ENCODE measurements at places on chromosomes 4 and X.

DNA sequence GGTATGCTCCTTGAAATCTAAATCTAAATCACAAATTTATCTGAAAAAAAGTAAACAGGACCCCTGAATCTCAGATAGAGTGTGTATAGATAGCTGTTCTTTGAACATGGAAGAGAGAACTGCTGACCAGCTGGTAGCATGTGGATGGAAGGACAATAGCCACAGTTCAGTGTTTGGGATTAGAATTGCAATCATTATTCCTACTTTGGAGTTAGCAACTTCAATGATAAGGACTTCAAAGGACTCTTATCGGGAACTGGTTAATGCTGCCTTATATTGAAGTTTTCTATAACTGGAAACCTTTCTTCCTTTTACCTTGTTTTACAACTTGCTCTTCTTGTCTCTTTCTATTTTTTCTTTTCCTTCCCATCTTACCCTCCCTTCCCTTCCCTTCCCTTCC lies 5.0 kb downstream of the AFM start:
- no peak for DNase-seq

DNA sequence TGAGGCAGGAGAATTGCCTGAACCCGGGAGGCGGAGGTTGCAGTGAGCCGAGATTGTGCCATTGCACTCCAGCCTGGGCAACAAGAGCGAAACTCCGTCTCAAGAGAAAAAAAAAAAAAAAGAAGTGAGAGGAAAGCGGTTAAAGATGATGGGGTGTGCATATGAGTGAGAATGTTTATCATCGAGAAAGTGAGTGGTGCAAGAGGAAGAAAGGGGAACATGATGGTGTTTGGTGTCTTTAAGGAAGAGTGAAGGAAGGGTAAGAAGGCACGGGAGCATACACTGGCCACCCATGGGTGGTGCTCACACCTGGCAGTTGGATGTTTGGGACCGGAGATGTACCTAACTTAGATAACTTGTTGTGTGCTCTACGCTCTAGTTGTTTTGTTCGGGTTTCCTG lies 62.2 kb downstream of the STOX2 start:
- no peak for DNase-seq

GRCh38 chr4:169293343-169294176 lies 22.8 kb upstream of the SH3RF1 start:
- DNase-seq, result no peak

DNA sequence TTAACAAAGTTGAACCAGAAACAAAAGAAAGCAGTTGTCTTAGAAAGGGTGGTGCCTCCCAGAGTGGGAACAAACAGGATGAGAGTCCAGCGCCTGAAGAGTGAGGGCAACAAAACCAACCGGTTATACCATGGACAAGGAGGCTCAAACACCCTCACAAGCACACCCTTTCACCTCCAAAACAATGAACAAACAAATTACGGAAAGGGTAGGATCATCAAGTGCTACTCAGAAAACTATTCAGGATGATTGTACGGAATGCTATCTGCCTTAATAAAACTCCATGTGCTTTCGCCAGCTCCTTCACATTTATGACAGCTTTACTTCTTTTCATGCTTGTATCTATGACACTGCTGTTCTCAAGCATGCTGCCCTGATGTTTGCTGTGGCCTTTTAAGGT lies 26.8 kb downstream of the SLC39A8 start:
- no peak for DNase-seq

DNA sequence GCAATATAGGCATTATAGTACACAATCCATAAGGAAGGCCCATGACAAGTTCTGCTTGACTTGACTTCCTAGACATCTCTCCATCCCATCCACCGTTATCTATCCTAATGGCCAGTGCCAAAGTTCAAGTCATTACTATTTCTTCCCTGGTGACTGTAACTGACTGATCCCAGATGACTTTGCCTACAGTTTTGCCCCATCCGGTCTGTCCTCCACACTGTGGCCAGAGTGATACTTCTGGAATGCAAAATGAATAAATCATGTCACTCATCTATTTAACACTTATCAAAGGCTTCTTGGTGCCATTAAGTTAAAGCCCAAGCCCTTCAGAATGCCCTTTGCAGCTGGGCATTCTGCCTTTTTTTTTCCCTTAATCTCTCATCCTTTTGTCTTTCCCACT lies 130.8 kb downstream of the PPARGC1A start:
- DNase-seq, result no peak

DNA sequence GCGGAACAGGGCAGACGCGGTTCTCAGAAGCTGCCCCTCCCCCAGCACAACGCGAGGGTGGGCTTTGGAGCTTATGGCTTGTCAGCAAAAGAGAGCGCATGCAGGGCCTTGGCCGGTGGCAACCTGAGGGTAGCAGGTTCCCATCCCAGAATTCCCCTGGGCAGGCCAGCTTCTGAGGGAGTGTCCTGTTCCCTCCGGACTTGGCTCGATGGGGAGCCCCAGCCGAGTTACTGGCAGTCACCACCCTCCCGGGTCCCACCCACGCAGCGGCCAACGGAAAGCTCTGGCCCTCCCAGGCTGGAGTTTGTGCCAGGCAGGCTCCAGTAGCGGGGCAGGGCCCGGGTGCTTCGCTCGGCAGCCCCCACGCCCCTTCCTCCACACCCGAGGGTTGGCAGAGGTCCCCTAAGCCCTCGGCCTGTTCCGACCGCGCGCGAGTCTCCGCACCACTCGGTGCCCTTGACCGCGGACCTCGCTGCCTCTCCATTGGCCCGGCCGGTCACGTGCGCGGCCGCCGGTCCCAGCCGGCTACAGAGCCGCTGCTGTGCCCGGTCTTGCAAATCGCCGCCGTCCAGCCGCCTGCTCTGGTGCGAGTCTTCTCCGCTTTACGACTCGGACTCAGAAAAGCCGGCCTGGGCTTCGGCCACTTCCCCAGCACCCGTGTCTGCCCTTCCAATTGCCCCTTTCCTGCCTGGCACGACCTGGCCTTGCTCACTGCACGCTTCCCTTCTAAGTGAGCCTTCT lies 20.9 kb upstream of the MTM1 start:
- peak; percentile 2 for DNase-seq

GRCh38 chrX:153999359-154000037 lies 20.2 kb downstream of the IRAK1 start:
- no peak for DNase-seq

- no peak for DNase-seq
These were observed 50.0 kb upstream of the PASD1 start for GRCh38 chrX:151513472-151513871.

- peak; percentile 90 for DNase-seq
These were observed 99.8 kb downstream of the ARHGAP10 start for GRCh38 chr4:147831551-147832171.

DNA sequence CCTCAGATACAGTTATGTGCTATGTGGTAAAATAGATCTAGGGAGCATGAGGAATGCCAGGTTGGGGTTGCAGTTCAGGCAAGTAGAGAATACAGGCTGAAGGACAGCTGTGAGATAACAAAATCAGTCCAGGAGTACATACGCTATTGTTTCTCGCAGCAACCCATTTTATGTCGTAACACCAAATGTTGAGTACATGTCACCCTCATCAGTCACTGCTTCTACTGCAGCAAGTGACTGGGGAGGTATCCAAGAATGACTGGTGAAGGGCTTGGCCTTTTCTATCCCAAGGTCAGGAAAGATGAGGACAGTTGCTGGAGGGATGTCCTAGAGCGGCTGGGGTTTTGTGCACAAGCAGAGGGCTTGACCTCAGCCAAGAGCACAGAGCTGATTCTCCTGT lies 172.1 kb downstream of the CBR4 start:
- no peak for DNase-seq

- no peak for DNase-seq
These were observed 37.6 kb upstream of the TMPRSS11B start for GRCh38 chr4:68283095-68283494.

GRCh38 chr4:26476545-26476944 lies 13.7 kb downstream of the CCKAR start:
- DNase-seq, result no peak
